Stimulated activated CD4-positive, alpha-beta T cell treated with anti-CD3 and anti-CD28 coated beads, Interleukin-4, amount 100 ng/mL, for 48 hours (primary cell): ENCODE measurements at places on chromosomes 16 and 17.

DNA sequence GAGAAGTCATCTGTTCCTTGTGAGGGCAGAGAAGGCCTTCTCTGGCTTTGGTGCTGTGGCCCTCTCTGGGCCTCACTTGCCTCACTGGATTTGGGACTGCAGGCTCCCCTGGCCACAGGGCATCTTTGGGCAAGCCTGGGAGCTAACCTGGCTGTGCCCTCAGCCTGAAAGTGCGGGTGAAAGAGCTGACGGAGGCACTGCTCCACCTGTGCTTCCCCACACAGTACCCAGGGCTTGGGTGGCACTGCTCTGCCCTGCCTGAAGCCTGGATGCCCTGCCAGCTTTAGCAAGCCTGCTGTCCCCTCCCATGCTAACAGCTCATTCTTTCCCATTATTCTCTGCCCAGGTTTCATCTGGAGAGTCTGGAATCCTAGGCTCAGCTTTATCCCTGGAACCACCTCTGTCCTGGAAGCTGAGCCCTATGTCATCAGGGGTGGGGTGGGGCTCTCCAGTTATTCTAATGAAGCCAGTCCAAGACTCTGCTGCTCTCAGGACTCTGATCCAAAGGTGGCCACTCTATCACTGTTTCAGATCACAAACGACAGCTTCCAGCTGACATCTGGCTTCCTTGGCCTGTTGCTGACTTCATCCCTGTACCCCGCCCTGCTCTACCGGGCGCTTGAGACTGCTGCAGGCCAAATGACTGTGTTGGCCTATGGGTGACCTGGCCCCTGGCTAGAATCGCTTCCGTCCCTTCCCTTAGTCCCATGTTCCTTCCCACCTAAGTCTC lies 29.3 kb downstream of the HIC1 start:
- no peak for DNase-seq

- DNase-seq, result no peak
Measured at GRCh38 chr17:17769869-17770631, 66.7 kb downstream of the SREBF1 start.

- no peak for DNase-seq
Measured at GRCh38 chr17:38410201-38410600, 18.1 kb upstream of the ARHGAP23 start.

DNA sequence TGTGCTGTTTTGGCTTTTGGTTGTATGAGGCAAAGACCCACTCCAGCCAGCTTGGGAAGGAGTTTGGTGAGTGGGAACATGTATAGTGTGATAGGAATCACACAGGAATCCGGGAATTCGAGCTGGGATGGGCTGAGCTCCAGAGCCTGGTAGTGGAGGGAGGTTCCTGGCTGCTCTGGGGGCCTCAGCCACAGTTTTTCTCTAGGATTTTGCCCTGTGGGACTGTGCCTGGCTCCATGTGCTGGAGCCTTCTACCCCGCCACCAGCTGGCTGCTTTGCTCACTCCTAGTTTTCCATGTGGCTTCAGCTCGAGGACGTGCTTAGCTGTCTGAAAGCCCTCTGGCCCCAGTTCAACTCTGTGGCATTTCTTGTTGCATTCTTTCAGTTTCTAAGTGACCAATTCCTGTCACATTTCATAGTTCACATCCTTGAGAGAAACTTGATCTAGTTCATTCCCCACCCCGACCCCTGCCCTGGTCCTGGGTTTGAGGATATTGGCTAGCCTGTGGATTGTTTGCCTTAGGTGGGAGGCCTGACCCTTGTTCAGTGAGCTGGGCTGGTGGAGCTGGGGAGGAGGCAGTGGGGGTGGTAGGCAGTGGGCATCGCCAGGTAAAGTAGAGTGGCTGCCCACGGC lies 5.0 kb downstream of the SEC14L1 start:
- no peak for DNase-seq

DNA sequence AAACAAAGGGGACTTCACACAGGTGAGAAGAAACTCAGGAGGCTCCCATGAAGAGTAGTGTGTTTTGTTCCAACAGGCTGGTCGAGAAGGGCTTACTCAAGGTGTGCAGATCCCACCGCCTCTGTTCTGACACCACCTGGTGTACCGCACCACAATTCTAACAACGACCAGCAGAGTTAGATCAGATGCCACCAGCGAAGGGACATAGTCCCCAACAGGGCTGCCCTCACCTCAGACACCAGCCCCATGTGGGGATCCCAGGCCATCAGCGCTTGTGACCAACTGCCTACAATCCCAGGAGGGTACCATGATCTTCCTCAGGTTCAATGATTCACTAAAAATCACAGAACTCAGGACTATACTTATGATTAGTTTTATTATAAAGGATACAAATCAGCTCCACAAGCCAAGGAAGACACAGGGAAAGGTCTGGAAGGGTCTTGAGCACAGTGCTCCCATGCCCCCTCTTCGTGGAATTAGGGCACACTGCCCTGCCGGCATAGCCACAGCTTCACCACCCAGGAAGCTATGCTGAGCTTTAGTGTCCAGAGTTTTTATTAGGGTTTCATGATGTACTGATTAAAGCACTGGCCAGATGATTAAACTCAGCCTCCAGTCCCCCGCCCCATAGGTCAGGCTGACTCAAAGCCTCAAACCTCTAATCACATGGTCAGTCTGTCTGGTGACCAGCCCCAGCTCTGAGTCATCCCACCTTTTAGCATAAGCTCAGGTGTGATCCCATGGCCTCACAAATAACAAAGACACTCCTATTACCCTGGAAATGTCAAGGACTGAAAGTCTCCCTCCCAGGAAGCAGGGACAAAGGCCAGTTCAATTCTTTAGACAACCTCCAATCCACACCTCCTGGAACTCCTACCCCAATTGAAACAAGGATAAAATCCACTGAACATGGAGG lies 26.0 kb downstream of the TRIM25 start:
- DNase-seq, result no peak

DNA sequence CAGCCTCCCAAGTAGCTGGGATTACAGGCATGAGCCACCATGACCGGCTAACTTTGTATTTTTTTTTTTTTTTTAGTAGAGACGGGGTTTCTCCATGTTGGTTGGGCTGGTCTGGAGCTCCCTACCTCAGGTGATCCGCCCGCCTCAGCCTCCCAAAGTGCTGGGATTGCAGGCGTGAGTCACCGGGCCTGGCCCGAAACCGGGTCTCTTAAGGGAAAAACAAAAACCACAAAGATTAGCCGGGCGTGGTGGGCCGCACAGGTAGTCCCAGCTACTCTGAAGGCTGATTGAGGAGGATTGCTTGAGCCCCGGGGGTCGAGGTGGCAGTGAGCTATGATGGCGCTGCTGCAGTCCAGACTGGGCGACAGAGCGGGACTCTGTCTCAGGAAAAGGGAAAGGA lies 19.9 kb upstream of the RBL2 start:
- no peak for DNase-seq

DNA sequence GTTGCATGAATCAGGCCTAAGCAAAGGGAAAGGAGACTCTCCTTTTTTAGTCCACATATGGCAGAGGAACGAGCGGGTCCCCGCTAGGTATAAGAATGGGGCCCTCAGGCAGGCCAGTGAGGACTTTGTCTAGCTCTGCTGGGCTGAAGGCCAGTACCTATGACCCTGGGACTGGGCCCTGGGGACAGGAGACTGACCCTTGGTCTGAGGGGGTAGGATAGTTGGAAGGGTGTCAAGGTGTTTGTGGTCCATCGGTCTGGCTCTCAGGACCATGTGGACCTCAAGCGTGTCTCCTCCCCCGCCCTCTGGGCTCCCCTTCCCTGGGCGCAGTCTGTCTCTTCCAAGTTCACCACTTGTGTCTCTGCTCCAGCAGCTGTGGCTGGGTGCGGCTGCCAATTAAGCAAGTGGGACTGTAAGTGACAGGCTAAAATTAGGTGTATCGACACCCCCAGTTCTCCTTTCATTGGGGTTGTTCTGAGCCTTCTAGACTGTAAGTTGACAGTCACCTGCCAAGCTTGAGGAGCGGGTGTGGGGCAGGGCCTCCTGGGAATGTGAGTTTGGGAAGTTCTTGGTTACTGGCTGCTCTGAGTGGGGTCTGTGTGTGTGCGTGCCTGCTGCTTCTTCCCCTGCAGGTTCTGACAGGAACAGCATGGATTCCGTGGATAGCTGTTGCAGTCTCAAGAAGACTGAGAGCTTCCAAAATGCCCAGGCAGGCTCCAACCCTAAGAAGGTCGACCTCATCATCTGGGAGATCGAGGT lies 24.5 kb downstream of the AKAP1 start:
- no peak for DNase-seq

- no peak for DNase-seq
Measured at GRCh38 chr16:84570739-84571403, 47.0 kb downstream of the COTL1 start.

DNA sequence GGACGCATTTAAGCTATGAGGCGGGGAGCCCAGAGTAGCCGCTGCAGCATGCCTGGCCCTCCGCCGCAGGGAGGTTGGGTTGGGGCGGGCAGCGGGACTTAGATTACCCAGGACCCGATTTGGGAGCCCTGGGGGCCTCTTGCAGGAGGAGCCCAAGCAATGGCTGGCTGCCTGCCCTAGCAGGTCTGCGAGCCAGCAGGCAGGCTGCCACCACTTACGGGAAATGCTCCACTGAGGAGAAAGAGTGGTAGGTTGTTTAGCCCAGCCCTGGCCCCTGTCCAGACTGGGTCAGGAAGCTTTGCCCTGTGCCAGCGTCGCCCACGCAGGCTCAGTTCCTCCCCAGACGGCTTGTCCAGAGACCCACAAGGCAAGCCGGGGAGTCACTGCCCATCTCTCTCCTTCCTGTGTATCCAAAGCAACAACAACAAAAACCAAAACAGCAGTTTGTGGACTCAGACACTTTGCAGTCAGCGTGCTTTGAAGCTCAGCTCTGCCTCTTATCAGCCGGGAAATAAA lies 10.3 kb upstream of the TVP23A start:
- DNase-seq, result no peak

DNA sequence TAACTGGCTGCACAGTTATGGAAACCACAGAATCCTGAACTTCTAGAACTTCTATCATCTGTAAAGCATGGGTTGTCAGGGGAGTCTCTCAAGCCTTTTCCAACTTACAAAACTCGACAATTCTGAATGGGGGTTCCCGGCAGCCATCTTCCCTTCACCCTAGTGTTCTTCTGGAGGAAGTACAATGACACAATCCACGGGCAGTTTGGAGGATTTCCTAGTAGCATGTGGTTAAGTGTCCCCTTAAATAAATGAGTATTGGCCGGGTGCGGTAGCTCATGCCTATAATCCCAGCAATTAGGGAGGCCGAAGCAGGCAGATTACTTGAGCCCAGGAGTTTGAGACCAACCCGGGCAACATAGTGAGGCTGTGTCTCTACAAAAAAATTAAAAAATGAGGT lies 2.1 kb downstream of the SLC16A6 start:
- DNase-seq, result no peak

- no peak for DNase-seq
Measured at GRCh38 chr16:85398688-85399582, 214.2 kb upstream of the GSE1 start.

DNA sequence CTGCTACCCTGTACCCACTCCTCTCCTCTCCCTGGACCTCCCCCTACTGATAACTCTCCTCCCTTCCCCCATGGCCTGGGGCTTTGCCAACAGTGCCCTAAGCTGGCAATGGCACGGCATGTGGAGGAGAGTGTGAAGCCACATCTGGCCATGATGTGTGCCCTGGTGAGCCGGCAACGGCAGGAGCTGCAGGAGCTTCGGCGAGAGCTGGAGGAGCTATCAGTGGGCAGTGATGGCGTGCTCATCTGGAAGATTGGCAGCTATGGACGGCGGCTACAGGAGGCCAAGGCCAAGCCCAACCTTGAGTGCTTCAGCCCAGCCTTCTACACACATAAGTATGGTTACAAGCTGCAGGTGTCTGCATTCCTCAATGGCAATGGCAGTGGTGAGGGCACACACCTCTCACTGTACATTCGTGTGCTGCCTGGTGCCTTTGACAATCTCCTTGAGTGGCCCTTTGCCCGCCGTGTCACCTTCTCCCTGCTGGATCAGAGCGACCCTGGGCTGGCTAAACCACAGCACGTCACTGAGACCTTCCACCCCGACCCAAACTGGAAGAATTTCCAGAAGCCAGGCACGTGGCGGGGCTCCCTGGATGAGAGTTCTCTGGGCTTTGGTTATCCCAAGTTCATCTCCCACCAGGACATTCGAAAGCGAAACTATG lies 5.2 kb downstream of the TRAF4 start:
- no peak for DNase-seq

DNA sequence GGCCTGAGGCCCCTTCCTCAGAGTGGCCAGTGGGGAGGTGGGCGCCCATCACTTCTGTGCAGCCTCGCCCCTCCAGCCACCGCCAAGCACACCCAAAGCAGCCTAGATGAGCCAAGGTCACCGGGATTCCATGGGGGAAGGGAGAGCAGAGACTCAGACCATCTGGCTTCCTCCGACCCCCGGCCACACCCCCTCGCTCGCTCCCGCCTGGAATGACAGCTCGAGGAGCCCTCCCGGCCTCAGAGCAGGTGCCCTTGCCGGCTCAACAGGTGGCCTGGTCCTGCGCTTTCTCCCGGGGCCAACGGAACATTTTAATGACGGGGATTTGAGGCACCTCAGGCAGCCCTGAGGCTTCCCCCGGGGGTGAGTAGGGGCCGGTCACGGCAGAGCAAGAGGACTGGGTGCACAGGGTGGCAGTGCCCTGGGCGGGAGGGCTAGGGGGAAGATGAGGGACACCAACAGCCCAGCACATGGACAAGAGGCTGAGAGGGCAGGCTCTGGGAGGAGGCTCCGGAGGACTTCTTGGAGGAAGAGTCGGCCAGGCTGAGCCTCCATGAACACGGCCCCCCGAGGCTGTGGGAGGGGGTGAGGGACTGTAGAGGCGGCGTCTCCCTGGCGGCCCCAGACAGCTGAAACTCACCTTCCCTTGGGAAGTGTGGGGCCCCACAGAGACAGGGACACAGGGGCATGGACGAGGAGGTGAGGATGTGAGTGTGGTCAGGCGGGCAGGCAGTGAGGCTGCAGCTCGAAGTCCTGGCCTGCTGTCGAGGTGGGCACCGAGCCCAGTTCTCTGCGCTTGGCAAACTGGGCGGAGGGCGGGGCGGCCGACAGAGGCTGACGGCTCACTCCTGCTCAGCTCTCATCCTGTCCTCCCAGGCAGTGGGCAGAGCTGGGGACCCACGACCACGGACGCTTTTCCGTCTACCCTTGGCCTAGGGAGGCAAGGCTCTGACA lies 12.5 kb upstream of the C1QTNF8 start:
- no peak for DNase-seq

DNA sequence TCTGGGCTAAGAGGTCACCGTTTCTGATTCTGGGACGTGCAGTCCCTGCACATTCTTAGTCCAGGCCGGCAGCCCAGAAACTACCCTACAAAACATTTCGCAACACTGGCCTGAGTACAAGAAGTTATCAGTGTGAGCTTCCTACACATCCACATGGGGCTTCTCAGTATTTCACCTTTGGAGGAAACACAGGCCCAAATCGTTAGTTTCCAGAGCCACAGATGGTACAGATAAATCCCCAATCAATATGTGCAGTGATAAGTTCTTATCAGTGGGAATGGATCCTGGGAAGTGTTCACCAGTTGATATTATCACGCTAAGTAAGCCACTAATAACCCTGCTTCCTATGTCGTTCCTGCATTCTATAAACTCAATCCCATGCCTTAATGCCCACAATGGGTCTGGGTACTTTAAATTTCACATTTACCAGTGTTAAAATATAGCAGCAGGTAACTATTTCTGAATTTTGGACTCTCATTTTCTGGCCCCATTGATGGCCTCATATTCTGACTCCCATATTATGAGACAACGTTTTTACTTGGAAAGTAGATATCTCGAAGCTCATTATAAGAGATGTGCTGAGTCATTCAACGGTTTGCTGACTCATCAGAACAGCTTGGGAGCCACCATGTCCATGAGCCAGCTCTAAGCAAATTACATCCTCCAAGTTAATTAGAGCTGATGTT lies 370.2 kb upstream of the MAF start:
- no peak for DNase-seq
